NCI-H774 (cell line): ENCODE measurements at places on chromosomes 16 and 17.

DNA sequence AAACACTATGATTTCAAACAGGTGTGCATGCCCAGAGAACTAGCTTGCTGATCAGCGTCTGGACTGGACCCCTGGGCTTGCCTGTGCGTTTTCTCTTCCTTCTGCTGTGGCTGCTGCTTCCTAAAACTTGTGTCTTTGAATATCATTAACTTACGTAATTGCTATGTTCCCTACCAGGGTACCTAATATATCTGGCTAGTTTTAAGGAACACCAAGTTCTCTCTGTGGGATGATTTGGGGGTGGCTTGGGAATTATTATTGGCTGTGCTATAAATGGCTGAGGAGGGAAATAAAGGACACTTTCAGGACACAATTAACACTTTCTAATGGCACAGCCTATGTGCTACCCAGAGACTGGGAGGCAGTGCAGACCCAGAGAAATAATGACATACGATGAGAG, 606.0 kb upstream of the RBFOX1 start:
- DNase-seq = no peak

GRCh38 chr16:69880640-69881133, 70.4 kb upstream of the CLEC18A start:
- no peak for DNase-seq

DNA sequence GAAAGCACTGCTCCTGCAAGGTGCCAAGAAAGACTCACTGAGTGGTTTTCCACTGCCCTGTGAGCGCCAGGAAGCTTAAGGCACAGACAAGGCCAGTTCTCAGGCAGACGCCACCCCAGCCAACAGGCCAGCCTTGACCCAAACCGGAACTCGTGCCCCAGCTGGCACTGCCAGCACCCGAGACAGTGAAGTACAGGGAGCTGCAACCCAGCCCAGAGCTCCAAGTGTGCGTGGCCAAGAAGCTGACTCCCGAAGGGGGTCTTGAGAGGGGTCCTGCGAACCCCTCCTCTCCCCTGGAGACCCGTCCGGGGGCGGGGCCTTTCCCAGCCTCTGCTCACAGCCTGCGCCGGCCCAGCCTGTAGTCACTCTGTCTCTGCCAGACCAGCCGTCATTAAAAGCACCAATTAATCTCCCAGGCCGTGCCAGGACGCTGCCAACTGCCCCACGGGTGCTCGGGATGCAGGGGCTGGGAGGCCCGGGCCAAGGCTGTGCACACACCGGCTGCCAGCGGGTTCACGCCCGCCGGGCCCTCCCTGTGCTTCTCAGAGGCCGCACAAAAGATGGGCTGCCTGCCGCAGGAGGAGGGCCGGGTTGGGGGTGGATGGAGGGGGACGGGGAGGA, 4.4 kb upstream of the SOX8 start:
- DNase-seq = no peak

DNA sequence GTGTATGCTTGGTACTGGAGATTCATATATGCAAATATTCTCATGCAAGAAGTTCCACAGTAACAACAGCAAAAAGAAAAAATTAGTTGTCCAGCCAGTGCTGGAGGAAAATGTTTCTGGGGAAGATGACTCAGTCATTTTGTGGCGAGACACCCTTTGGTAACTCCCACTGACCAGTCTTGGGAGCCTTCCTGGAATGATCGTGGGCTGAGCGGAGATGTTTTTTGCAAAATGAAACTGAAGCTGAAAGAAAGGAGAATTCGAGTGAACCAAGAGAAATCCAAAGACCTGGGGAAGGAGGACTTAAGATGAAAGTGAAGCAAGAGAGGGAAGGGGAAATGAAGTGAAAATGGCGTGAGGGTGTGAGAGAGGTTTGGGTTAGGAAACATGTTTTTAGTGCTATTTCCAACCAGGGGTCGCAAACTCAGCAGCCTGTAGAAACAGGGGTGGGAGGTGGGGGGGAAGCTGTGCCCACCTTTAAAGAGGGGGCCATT, 5.2 kb downstream of the ITPRIPL2 start:
- no peak for DNase-seq

- DNase-seq = no peak
Observed at GRCh38 chr16:27377666-27378485, 24.1 kb upstream of the IL21R start.

- no peak for DNase-seq
Observed at GRCh38 chr16:54071514-54071913, 215.1 kb downstream of the IRX3 start.

DNA sequence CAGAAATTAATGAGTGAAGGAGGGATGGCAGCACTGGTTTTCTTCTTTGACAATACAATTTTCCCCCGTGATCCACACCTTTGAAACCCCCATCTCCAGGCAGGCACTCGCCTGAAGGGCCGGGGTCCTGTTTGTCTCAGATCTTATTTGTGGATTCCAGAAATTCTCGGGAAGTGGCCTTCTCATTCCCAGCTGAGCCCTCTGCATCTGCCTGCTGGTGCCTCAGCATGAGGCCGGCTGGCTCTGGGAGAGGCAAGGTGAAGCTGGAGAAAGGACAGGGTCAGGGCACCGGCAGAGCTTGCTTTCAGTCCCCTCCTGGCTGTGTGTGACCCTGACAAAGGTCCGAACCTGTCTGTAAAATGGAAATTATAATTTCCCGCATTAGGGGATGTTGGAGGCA, 35.8 kb upstream of the C1QL1 start:
- DNase-seq = no peak

- no peak for DNase-seq
Observed at GRCh38 chr16:68370581-68371275, 59.9 kb downstream of the PRMT7 start.

- no peak for DNase-seq
Observed at GRCh38 chr17:16980813-16981731, 9.2 kb upstream of the TNFRSF13B start.

DNA sequence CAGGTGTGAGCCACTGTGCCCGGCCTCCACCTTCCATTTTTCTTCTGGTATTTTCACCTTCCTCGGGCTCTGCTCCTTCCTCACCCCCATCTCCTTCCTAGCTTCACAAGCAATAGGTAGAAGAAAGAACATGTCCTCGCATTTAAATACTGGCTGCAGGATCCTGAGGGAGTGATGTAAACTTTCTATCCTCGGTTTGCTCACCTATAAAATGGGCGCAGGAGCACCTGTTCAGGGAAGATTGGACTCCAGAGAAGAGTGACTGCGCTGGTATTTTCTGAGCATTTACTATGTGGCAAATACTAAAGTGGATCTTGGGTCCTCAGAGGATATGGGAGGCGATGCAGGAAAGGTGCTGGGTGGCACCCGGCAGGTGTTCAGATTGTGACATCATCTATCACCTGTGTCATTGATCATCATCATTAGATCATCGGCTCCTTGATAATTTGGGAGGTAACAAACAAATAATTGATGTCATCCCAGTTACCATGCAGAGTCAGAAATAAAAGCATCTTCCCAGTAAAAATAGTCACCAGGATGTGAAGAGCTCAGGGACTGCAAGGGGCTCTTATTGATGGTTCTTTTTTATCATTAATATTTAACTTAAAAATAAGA, 72.8 kb downstream of the FOXL1 start:
- no peak for DNase-seq

GRCh38 chr16:70529051-70529777, 5.6 kb downstream of the SF3B3 start:
- DNase-seq = no peak

GRCh38 chr17:44967026-44967906, 837 bp downstream of the C1QL1 start:
- no peak for DNase-seq

DNA sequence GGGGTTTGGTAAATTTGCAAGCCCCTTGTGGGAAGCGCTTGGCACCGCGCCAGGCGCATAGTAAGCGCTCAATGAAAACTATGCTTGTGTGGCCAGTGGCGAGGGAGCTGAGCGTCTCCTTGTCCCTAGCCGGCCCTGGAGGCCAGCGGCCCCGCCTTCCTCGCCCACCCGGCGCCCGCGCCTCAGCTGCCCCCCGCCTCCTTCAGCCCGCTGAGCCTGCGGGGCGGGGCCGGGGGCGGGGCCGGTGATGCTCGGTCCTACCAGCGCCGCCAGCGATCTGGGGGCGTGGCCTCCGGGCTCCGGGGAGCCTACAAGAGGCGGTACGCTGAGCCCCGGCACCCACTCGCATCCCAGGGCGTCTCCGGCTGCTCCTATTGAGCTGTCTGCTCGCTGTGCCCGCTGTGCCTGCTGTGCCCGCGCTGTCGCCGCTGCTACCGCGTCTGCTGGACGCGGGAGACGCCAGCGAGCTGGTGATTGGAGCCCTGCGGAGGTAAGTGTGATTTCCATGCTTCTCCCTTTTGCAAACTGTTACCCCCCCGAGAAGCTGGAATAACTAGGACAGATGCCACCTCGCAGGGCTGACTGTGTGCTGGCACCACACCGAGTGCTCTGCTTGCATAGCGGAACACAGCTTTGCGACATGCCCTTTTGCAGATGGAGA, at the start of gene CRISPLD2:
TSS of gene CRISPLD2 (plus strand) at position 342 of the 661 bp plus-strand sequence. CDS start 18,511 bp downstream, outside the sequence.
- DNase-seq = peak; percentile 71

DNA sequence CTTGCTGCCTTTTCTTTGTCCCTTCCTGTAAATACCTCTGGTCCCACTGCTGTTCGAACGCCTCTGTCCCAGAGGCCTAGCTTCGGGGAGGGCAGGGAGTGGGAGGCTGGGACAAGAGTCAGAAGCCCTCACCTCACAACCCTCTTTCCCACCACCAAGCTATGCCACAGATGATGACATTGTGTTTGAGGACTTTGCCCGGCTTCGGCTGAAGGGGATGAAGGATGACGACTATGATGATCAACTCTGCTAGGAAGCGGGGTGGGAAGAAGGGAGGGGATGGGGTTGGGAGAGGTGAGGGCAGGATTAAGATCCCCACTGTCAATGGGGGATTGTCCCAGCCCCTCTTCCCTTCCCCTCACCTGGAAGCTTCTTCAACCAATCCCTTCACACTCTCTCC, 10.4 kb downstream of the ARRB2 start:
- DNase-seq = no peak

DNA sequence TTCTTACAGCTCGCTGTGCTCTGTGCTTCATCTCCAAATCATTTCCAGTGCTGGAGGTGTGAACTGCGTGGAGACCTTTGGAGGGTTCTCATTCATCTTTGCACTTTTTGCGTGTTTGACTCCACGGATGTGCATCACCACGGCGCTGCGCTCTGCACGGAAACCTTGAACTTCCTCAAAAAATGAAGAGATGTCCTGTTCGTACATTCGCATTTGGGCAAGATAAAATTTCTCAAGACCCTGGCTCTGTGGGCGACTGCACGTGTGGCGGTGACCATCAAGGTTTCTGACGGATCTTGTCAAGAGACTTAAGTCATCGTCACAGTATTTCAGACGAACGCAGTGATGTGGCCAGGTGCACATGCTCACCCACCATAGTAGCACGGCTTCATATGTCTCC, 10.3 kb upstream of the PVALEF start:
- no peak for DNase-seq

DNA sequence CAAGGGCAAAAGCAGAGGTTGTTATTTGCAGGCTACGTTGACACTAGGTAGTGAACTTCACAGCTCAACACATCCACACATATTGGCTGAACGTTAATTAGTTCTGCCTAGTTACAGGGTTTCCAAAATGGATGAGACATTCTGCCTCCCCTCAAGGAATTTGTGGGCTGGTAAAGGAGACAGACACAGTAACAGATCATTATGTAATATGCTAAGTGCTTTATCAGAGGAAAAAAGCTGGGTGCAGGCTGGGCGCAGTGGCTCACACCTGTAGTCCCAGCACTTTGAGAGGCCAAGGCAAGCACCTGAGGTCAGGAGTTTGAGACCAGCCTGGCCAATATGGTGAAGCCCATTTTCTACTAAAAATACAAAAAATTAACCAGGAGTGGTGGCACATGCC, 26.2 kb downstream of the BMERB1 start:
- no peak for DNase-seq

DNA sequence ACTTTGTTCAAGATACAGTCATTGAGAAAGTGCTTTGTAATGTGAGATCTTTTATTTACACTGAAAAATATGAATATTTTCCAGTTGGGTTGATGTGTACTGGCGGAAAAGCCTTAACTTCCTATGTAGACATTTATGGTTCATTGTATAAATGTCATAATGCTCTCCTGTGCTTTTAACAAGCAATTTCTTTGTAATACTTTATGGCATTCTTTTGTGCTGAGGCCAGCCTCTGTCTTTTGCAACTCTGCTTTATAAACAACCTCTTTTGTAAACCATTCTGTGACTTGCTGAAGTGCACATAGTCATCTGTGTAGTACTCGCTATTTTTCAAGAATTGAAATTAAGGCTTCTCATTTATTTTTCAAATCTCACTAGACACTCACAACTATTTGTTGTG, 291.2 kb downstream of the CDH11 start:
- no peak for DNase-seq

GRCh38 chr16:28543072-28543471, 4.3 kb upstream of the NUPR1 start:
- DNase-seq = peak; percentile 74

- DNase-seq = no peak
Observed at GRCh38 chr16:25064937-25065336, 46.6 kb upstream of the LCMT1 start.

- no peak for DNase-seq
Observed at GRCh38 chr16:69927056-69927757, 23.9 kb upstream of the CLEC18A start.

GRCh38 chr16:19657831-19658230, 60.2 kb downstream of the KNOP1 start:
- DNase-seq = no peak

- no peak for DNase-seq
Observed at GRCh38 chr17:56488800-56489199, 104.7 kb upstream of the NOG start.

GRCh38 chr17:80984749-80985148, 6.9 kb upstream of the CHMP6 start:
- DNase-seq = no peak

DNA sequence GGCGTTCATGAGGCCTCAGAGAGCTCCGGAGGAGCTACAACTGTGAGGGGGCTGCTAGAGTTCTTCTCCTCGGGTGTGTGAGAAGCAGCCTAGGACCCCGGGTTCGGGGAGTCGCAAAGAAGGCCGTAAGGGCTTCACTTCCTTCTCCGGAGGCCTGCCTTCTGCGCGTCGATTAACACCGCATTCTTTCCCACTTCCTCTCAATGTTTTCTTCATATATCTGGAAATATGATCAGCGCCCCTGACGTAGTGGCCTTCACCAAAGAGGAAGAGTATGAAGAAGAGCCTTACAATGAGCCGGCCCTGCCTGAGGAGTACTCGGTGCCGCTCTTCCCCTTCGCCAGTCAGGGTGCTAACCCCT, 449 bp downstream of the SMCR8 start:
- DNase-seq = no peak
